ENCODE measurements at places on chromosomes 3 and 15.

DNA sequence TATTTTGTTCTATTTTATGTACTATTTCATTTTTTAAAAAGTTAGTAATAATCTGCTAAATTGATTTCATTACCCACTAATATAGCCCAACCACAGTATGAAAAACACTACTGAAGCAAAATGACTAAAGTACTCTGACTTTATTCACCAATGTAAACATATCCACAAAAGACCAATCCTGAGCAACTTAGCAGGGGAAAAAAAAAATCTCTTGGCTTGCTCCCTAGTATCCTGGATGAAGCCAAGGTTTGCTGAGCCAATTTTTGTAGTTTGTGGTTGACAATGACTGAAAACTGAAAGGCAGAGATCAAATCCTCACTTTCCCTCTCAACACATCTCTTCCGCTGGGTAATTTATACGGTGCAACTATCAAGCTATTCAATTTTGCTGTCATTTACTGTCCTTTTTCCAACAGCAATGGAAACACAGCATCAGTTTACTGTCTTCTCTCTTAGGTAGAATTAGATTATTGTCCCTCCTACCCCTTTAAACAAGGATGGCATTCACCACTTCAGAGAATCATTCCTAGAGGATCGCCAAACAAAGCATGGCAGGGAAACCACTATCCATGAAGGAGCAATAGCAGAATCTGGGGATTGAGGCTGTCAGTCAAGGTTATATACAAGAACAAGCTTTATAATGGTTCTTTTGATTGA is 149.7 kb downstream of the THRB start:
- no peak for DNase-seq

DNA sequence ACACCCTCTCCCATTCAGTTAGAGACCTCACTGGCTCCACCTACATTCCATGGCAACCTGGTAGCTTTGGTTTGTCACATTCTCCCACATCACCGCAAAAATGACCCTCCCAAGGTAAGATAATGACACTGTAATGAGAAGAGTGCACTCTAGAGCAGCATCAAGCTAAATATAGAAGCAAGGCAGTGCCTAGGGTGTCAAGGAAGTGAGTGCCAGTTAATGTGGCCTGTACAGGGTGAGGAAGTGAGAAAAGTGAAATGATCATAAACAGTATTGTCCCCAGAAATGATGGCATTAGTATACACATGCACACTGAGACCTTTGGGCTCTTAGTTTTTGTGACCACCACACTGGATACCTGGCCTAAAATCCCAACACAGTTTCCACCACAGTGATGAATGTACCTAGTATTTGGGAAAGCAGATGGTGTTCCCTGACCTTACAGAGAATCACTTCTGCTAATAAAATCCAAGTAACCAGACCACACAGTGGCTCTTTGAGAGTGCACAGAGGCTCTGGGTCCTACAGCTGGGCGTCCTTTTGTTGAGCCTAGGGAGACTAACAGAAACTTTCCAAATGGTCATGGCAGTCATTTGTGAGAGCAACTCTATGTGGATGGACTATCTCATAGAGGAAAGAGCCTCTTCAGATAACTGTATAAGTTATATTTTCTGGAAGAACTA is 106.6 kb downstream of the ARPP21 start:
- no peak for DNase-seq

DNA sequence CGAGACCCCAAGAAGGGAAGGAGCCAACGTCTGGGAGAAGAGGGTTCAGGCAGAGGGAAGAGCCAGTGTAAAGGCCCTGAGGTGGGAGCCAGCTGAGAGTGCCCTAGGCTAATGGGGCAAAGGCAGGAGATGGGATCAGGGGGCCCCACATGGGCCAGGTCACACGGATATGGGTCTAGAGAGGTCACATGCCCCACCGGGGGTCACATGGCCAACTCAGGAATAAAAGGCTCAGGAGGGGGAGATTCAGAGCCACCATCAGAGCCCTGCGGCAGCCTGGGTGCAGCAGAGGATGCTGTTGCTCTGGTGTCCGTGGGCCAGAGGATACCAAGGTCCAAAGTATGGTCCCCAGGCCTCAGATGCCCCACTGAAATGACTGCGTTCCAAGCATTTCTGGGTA is 55.3 kb upstream of the SLC6A6 start:
- no peak for DNase-seq

GRCh38 chr3:53682807-53683206 is 163.4 kb downstream of the CHDH start:
- DNase-seq, result no peak

GRCh38 chr3:71723452-71724170 is 1.6 kb downstream of the EIF4E3 start:
- peak; percentile 17 for DNase-seq

- DNase-seq, result no peak
These were observed 85.1 kb upstream of the TSEN2 start for GRCh38 chr3:12399226-12399625.

GRCh38 chr15:28783873-28784272 is 64.6 kb downstream of the GOLGA6L7 start:
- DNase-seq, result no peak

- DNase-seq, result no peak
These were observed 32.4 kb downstream of the LEO1 start for GRCh38 chr15:51939216-51939615.

- DNase-seq, result no peak
These were observed 100.2 kb upstream of the NAALADL2 start for GRCh38 chr3:174758943-174759342.

All from effector CD8-positive, alpha-beta T cell (primary cell).